Activated CD4-positive, alpha-beta T cell treated with anti-CD3 and anti-CD28 coated beads, Interleukin-2, Interleukin-4, amounts not matched to agents 100 ng/mL and 50 ng/mL, durations not matched to agents 16 hours and 8 hours (primary cell): ENCODE measurements at places on chromosomes 1 and 21.

DNA sequence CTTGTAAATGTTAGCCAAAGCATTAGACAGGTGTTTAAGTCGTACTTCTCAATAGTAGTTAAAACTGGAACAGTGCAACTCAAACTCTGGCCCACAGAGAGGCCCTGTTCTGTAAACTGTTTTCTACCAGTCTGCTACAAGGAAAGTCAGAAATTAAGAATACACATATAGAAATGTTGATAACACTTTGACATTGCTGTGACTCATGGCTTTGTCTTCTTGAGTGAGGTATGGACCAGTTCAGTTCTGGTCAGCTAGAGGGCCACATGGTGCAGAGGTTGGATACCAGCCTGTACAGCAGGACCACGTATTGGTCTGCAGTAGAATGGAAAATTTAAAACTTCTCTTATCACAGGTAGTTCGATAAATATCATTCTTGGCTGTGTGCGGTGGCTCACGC is 22.3 kb downstream of the ZBTB8B start:
- DNase-seq, result no peak

GRCh38 chr21:32612999-32613337 is 791 bp upstream of the CFAP298 start:
- DNase-seq, result peak; percentile 6

DNA sequence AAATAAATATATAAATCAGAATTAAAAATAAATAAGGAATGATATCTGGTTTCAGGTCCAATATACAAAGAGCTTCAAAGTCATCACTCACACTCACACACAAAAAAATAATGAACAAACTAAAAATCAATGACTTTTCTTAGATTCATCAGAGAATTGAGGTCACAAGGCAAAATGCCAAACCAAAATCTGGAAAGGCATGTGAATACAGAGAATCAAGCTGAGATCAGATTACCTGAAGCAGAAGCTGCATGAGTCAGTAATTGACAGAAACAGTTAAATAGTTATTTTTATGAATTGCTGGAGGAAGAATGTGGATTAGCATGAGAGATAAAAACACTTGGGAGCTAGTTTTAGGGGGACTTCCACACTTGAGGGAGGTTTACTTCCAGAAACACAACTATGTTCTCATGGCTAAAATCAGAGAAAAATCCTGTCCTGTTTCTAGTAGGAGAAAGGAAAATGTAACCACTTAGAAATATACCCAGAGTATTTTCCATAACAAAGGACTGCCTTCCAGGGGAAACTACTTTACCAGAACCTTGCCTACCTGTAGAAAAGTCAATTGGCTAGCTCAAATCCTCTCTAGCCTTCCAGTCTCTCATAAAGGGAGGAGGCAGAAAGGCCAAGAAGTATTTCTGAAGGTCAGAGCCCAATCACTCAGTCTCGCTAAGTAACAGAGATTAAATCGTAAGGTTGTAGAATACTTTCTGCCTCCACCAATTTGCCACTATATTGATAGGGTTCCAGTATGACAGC is 536.6 kb upstream of the NR5A2 start:
- DNase-seq, result no peak

GRCh38 chr1:211812584-211812983 is 18.0 kb downstream of the LPGAT1 start:
- DNase-seq, result no peak

DNA sequence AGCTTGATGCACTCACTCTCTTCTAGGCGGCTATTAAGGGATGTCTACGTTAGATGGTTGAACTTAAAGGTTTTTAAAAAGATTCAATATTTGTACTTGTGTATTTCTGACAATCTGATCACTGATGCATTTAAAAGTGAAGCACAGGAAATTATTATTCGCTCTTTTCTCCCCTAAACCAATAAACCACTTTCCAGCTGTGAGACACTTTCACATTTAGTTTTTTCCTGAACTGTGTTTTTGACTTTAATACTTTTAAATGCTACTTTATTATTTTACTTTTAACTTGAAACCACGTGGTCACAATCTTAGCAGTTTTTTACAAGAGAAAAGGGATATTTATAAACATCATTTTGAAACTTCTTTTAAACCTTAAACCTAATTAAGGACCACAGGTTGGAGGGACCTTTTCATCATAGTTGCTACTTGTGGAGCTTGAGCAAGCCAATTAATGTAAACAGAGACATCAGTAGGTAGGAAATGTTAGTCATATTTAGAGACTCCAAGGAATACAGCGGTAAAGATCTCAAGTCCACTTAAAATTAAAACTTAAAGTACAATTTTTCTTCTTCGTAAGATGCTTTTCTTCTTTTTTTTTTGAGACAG is 9.2 kb downstream of the WDR26 start:
- DNase-seq, result no peak

GRCh38 chr1:25874209-25874608 is 1.3 kb downstream of the PAQR7 start:
- DNase-seq, result no peak

DNA sequence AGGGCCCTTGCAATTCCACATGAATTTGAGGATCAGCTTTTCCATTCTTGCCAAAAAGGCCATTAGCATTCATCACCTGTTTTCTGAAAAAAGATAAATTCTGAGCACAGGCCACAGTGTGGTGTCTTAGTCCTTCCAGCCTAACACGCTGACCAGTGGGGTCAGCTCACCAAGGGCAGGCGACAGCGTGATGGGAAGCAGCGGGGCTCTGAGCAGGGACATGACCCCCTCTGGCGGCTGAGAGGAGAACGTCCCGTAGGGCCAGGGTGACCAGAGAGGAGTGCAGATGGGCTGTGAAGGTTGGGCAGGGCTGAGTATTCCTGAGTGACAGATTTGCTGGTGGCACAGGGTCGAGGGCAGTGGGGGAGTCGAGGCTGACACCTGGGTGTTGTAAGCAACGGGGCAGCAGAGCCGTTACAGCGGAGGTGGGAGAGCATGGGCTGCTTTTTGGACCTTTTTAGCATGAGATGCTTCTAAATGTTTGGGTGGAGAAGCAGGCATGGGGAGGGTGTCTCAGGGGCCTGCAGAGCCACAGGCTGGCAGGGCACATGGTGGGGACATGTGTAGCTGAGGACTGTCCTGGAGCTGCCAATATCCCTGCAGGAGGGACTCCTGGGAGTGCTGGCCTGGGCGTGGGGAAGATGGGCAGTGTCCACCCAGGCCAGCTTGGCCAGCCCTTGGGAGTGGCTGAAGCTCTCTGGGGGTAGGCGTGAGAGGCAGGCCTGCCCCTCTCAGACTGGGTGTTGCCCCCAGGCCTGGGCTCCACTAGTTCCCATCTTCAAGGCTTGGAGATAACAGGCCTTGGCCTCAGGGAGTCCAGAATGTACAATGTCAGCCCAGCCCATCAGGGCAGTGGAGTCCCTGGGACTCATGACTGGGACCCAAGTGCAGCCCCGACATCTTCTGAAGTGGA is 8.6 kb upstream of the CALML6 start:
- DNase-seq, result peak; percentile 74

DNA sequence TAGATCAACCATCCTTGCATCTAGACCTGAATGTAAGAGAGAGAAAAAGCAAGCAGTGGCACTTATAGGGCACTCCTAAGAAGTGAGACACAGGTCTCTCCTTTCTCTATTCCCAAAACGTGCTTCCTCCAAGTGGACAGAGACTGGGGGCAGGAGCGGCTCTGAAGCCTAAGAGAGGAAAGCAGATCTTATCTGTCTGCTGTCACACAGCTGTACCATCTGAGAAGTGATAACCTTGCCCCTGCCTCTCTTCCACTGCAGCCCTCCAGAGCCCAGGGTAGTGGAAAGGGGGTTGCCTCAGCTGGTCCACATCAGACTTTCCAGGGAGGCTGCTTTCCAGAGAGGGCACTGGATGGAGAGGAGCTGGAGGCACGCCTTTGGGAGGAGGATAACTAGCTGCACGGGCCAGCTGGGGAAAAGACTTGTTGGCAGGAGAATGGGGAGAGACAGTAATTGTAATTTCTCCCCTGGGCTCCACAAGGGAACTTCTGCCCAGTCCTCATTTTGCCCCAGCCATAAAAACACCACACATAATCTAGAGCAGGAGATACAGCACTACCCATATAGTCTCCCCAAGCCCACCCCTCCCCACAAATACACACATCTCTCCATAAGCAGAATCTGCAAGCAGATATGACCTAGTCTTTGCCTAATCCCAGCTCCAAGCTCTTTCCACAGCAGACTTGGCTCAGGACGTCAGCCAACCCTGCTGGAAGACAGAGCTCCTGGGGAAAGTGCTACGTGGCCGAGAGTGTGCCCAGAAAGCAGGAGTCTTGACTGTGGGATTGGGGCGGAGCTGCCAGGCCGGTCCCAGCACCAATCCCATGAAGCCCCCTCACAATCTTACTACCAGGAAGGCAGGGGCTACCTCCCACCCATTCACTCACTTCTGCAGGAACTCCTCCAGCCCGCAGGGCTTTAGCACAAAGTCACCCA is 31.2 kb downstream of the PIK3C2B start:
- no peak for DNase-seq
